Thoracic aorta (tissue), 2 donors: ENCODE measurements at places on chromosomes 13 and 19. TPM values are rescaled to one million over a fixed set of nuclear protein-coding genes. Genes with fewer than 3 reads are reported as not detected.

The EML2 gene
- 21.7 TPM for total RNA-seq

The CD37 gene
- 29.8 TPM for total RNA-seq

The PSG3 gene
- not detected for total RNA-seq

GRCh38 chr19:797528-798414 is 519 bp downstream of the PTBP1 start:
- peak overlapping the region; percentile 86 for H3K27ac ChIP-seq
- H3K36me3 ChIP-seq = no peaks in the 10 kb centered on the region
- peak overlapping the region; percentile 95 for H3K4me3 ChIP-seq
- peaks cover 61% of the 10 kb centered on the region for H3K4me1 ChIP-seq
- no peaks in the 10 kb centered on the region for H3K27me3 ChIP-seq

GRCh38 chr19:39845172-39845571 is 1.0 kb downstream of the FBL start:
- DNase-seq = no peak
- H3K27me3 ChIP-seq = no peaks in the 10 kb centered on the region
- H3K36me3 ChIP-seq = no peaks in the 10 kb centered on the region
- no peak overlapping the region for H3K27ac ChIP-seq
- H3K4me3 ChIP-seq = peak overlapping the region; percentile 99

GRCh38 chr13:50257646-50258045 is 242.4 kb downstream of the KCNRG start:
- H3K36me3 ChIP-seq = no peaks in the 10 kb centered on the region
- H3K4me3 ChIP-seq = no peak overlapping the region
- no peaks in the 10 kb centered on the region for H3K27me3 ChIP-seq
- no peak overlapping the region for H3K27ac ChIP-seq
- no peak for DNase-seq
- no peaks in the 10 kb centered on the region for H3K4me1 ChIP-seq

GRCh38 chr19:45152504-45153338 is 8.1 kb downstream of the NKPD1 start:
- no peak for DNase-seq
- peak overlapping the region; percentile 60 for H3K4me3 ChIP-seq
- H3K4me1 ChIP-seq = peaks cover 7% of the 10 kb centered on the region
- H3K27me3 ChIP-seq = no peaks in the 10 kb centered on the region

- H3K4me1 ChIP-seq = peaks cover 13% of the 10 kb centered on the region
- H3K27ac ChIP-seq = no peak overlapping the region
- peaks cover under 1% of the 10 kb centered on the region for H3K36me3 ChIP-seq
- DNase-seq = no peak
- H3K27me3 ChIP-seq = no peaks in the 10 kb centered on the region
- H3K4me3 ChIP-seq = no peak overlapping the region
Observed at GRCh38 chr19:39820696-39821095, 13.3 kb downstream of the DYRK1B start.

DNA sequence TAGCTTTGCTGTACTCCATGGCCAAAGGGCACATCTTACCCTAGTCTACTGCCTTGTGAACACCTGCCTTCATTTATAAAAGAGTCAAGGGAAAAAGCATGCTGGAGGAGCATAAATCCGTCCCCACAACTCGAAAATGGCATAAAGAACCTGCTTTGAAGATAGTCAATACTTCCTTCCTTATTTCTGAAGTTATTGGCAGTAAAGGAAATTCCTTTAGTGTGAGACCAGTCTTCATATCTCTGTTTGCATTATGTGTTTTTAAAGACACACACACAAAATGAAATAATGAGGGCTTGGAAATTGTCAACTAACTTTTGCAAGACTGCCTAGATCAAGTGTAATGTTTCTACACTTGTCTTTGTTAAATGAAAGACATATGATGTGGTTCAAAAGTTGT is 408.4 kb downstream of the SPRY2 start:
- no peak for DNase-seq
- H3K4me3 ChIP-seq = no peak overlapping the region
- no peaks in the 10 kb centered on the region for H3K36me3 ChIP-seq

- peak overlapping the region; percentile 97 for H3K27ac ChIP-seq
- H3K4me1 ChIP-seq = peaks cover 20% of the 10 kb centered on the region
- H3K4me3 ChIP-seq = peak overlapping the region; percentile 91
- no peaks in the 10 kb centered on the region for H3K27me3 ChIP-seq
- H3K36me3 ChIP-seq = peaks cover 28% of the 10 kb centered on the region
Observed at GRCh38 chr19:45780146-45780447, 2.2 kb downstream of the DMPK start.

DNA sequence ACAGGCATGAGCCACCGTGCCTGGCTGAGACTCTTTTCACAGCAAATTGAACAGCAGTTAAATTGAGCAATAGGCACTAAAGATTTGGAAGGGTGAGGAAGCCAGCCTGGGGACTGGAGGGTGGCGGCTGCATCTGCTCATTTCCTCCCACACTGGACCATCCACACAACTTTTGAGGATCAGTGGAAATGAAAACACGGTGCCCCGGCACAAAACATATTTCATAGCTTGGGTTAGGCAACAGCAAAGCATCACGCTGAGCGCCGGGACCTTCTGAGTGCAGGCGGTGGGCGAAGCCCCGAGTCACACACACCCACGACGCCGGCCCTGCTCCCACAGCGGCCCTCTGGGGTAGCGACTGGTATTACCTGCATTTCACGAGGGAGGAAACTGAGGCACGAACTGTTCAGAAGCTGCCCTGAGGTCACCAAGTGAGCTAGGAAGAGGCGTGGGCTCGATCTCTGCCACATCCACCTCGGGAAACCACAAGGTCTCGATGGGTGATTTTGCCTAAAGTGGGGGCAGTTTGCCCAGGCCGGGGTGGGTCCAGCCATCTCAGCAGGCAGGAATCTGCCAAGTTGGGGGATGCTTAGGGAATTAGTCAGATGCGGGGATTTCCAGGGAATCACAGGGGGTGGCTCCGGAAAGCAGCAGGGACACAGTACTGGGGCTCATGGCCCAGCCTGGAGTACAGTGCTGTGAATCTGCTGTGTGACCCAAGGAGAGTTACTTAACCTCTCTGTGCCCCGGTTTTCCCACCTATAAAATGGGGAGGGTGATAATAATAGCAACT is 3.5 kb upstream of the SBNO2 start:
- DNase-seq = no peak
- H3K27ac ChIP-seq = peak overlapping the region; percentile 74
- H3K36me3 ChIP-seq = no peaks in the 10 kb centered on the region
- H3K4me3 ChIP-seq = peak overlapping the region; percentile 33

- peak overlapping the region; percentile 12 for H3K4me3 ChIP-seq
- H3K27ac ChIP-seq = no peak overlapping the region
- no peak for DNase-seq
Observed at GRCh38 chr19:41175801-41176777, 16.9 kb upstream of the CYP2S1 start.

DNA sequence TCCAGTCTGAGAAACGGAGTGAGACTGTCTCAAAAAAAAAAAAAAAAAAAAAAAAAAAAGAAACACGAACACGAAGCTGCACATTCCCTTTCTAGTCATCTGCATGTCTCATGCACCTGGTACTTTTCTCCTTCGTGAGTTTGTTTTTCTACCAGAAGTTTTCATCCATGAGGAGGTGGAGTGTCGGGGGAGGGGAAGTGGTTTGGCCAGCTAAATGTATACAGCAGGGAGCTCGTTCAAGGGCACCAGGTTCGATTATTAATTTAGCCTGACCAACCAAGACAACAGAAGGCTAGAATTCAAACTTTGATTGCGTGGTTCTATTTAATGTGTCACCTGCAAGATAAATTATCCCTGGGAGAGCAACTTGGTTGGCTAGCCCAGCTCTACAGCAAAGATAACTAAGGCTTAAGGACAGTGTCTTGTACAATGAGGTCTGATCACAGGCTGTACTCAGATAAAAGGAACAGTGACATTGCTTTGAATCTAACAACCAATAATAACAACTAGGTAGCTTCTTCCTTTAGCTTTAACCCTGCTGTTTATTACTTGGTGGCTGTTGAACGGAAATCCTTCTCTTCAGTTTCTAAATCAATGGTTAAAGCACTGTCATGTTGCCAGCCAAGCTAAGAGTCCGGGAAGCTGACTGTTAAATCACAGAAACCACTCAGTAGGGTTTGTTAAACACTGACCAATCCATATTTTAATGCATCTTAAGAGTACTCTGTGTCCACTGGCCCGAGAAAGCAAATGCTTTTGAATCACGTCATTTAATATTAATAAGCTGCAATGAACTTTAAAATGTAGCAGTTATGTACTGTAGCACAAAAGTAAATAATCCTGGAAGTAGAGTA is 98.4 kb upstream of the STARD13 start:
- H3K4me1 ChIP-seq = no peaks in the 10 kb centered on the region
- no peaks in the 10 kb centered on the region for H3K36me3 ChIP-seq
- DNase-seq = no peak
- no peaks in the 10 kb centered on the region for H3K27me3 ChIP-seq

GRCh38 chr13:59408738-59409137 is 755.0 kb downstream of the DIAPH3 start:
- H3K4me1 ChIP-seq = no peaks in the 10 kb centered on the region
- DNase-seq = no peak
- no peak overlapping the region for H3K4me3 ChIP-seq
- no peaks in the 10 kb centered on the region for H3K36me3 ChIP-seq
